Stimulated activated CD8-positive, alpha-beta memory T cell treated with anti-CD3 and anti-CD28 coated beads, Interleukin-2, amount 100 ng/mL, for 1 hour (primary cell): ENCODE measurements at places on chromosomes 4 and X.
A peak's percentile ranks its signal among the peaks of the same experiment; 100 is the strongest.

DNA sequence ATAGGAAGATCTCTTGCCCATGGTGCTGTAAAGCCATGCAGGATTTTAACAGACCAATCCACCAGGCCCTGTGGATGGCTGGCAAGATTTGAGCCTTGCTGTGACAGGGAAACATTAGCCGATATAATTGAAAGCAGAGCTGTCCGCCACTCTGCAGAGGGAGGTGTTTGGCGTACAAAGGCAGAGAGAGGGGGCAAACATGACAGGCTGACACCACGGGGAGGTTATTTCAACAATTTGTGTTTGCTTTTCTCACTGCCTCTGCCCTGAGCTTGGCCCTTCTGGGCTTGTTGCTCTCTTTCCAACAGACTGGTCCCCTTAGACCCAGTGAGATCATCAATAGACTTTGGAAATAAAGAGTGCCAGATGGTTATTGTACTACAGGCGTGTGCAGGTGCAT lies 59.4 kb downstream of the CLNK start:
- DNase-seq: no peak

GRCh38 chr4:79492148-79492547 lies 84.1 kb upstream of the GK2 start:
- DNase-seq: no peak

DNA sequence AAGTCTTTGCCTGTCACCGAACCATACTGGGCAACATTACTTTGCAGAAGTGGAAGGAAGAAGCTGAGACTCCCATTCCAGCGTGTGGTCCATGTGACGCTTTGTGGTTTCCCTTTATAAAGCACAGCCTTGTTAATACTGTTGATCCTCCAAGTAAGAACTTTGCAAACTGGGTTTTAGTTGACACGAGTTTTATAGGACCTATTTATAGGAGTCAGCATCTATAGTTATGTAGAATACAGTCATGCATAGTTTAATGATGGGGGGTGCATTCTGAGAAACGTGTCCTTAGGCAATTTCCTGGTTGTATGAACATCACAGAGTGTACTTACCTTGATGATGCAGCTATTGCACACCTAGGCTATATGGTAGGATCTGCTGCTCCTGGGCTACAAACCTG lies 1879.4 kb upstream of the TENM3 start:
- DNase-seq: no peak

DNA sequence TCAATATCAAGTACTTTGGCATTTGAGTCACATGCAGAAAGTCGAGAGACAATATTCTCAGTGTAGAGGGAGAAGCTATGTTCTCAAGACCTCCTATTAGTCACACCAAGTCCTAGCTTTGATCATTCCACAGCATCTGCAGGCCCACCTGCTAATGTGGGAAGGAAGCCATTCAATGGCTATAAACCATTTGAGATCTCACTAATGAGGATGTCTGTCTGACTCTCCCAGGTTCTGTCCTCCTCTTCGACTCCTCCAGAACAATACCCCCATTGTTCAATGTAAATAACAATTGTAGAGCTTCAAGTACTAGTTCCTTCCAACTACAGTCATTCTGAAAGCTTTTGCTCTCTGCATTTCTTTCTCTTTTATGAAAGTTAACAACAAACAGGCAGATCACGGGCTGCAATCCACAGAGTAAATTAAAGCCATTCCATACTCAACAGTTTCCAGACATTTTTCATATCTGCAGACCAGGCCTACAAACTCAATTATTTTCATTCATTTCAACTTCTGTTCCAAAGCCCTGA lies 140.2 kb upstream of the EDNRA start:
- DNase-seq: no peak

GRCh38 chr4:14294611-14295010 lies 667.1 kb upstream of the BOD1L1 start:
- DNase-seq: no peak

DNA sequence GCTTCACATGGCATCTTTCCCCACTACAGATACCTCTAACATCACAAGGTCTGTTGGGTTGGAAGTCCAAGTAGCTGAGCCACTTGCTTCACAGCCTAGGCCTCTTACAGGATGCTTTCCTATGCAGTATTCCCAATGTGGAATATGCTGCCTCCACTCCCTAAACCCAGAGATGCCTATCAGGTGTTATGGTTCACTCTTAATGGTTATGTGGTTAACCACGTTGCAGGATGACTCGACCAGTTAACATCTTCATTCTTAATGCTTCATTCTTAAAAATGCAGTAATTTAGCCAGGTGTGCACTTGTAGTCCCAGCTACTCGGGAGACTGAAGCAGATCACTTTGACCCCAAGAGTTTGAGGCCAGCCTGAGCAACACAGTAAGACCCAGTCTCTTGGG lies 24.2 kb downstream of the HAUS3 start:
- no peak for DNase-seq

DNA sequence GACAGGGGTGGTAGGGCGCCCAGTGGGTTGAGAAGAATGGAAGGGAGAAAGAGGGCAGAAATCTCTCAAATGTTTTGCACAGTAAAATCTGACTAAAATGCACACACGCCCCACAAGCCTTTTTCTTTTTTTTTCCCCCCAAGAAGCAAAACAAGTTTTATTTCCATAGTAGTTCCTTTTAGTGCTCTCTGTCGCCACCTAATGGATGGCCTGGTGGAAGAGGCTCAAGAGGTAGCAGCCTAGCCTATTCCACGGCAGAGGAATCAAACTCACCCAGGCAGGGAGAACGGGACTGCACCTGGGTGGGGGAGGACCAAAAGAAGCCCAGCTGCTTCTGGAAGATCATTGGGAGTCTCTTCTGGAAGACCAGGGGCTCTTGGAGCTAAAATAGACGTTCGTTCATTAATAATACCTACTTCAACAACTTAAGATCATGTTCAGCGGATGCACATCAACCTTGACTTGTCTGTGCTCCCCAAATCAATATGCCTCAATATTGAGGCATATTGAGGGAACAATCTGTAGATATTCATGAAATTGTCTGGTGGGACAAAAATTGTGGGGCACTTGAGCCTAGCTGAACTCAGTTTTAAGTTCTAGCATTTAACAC lies 31.6 kb upstream of the IRAK1 start:
- peak; percentile 43 for DNase-seq

DNA sequence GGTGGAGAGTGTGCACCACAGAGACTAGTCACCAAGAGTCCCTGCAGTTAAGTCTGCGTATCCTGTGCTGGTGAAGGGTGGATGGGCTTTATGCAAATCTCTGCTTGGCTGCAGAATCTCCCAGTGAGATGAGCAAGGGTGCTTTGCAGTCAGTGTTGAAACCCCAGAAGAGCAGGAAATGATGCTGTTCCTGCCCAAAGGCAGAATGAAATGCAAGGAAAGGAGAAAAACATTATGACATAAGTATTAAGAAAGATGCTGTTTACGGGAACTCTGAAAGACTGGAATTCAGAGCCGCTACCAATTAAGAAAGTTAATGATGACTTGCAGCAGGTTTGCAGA lies 25.4 kb upstream of the ACSL1 start:
- no peak for DNase-seq

DNA sequence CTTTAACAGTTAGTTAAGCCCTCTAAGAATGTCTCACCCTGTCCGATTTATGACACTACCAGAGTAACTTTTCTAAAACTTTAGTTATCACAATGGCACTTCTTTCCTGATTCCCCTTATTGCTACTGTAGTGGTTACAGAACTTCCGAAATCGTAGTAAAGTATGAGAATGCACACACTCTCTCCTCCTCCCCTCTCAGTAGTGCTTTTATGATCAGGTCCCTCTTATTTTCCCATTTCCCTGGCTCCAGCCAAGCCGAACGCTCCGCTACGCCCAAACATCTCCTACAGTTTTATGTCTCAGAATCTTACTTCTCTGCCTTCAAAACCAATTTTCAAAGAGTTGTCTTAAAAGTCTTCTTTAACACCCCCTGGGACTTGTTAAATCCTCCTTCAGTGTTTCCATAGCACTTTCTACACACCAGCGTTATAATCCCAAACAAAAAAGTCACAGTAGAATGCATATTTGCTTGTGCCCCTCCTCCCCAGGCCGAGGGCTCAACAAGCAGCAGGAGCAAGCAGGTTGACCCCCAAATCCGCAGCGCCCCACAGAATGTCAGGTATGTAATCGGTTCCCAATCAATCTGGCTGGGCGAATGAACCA lies 671 bp downstream of the HPF1 start:
- DNase-seq: no peak

DNA sequence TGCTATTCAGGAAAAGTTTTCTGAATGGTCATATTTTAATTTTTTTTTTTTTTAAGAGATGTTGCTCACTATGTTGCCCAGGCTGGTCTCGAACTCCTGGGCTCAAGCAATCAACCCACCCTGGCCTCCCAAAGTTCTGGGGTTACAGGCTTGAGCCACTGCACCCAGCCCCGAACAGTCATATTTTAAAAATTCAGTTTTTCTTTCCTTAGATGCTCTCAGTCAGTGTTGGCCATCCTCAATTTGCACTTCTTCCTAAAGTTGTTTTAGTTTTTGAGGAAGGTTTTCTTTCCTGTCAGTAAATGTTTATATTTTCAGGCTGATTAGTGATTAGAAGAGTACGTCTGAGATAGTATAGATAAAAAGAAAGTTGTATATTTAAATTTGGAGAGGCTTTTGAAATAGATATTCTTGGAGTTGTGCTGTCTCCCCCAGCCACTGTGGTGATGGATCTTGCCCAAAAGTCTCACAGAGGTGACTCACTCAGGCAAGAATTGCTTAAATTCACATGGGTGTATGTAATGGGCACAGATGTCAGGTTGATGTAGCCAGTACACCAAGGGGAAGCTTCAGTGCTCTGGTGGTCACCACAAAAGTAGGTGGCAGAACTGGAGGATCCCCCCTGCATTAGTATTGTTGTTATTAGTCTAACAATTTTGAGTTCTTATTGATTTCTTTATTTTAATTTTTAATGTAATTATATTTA lies 72.2 kb upstream of the ELOVL6 start:
- no peak for DNase-seq

DNA sequence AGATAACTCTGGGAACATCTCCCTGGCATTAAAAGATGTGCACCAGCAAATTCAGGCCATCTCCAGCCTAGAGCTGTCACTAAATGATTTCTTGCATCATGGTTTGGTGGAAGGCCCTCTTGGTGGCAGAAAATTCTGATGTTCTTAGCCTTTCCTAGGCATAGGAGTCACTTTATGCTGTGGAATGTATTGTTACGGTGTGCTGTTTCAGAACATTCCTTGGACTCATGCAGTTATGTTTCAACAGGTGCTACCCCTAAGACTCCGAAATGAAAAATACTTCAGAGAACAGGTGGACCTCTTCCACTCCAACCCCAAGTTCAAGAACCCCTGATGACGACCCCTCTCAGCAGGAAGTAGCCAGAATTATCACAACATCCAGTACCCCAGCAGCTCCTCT lies 20.3 kb upstream of the PAPSS1 start:
- no peak for DNase-seq

GRCh38 chr4:77193511-77194102 lies 36.6 kb downstream of the CCNG2 start:
- peak; percentile 35 for DNase-seq

DNA sequence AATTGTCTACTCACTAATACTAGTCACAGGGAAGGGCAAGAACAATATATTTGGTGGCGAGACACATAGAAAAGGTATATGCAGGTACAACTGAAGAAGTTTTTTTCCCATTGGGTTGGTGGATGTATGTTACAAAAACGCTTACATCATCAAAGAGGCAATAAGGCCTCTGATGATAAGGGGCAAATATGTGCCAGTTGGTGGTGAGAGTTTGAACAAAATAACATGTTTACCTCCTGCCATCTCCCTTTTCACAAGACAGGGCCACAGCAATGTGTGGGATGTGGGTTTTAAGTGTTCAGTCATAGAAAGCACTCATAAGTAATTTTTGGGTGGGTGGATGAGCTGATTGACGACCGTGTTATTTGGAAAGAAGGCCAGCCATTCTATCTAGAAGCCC lies 41.7 kb downstream of the PAGE2 start:
- DNase-seq: no peak

DNA sequence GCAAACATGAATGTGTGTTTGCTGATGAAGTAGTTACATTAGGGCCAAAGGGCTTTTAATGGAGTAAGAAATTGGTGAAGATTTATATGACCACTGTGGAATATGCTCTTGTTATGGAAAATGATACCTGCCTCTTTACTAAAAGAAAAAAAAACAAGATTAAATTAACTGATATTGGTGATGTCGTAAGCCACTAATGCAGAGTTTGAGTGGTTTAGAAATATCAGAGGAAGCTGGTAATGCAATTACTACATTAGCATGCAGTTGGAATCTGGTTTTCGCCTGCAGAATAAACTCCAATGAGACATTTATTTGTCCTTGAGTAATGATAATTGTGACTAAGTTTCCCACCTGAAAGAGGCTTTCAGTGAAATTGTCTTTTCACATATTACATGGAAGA lies 597.9 kb downstream of the GALNTL6 start:
- DNase-seq: no peak

DNA sequence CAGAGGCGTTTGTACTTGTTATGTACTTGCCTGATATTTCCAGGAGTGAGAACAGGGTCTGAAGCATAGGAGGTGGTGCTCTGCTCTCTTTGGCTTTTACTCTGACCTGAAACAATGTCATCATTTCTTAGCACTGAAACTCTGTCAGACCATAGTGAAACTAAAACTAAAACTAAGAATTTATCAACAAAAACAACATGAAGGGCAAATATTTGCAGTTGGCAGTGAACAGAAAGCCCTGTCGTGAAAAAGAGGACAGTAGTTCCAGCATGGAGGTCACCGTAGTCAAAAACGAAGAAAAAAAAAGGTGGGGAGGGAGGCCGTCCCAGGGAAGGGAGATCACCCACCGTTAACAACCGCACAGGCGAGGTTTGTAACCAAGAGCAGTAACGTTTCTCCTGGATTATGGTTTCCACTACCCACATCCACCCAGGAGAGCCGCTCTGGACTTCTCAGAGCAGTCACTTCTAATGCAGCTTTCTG lies 97.5 kb downstream of the ANK2 start:
- DNase-seq: no peak

DNA sequence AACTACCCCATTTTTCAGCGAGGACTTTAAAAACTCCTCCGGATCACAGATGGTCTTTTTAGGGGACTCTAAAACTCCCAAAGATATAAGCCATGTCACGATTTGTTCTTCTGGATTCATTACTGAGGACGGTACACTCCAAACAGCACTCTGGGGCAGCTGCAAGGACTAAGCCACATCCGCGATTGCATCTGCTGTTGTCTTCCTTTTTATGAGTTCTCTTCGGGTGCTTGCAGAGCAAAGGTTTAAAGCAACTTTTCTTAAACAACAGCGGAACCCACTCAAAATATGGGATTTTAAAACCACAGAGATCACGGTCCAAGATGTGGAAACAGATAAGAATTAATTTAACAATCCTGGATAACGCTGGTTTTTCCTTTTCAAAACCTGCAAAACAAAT lies at the start of gene ARHGEF6:
Gene ARHGEF6, minus strand, starts transcription at position 170 of the 400 bp plus-strand sequence. Its CDS starts 50 bp downstream, at position 120.
- DNase-seq: no peak

- DNase-seq: no peak
Observed at GRCh38 chr4:42083816-42084215, 68.6 kb downstream of the BEND4 start.
